ENCODE measurements at places on chromosomes 5 and 9.

DNA sequence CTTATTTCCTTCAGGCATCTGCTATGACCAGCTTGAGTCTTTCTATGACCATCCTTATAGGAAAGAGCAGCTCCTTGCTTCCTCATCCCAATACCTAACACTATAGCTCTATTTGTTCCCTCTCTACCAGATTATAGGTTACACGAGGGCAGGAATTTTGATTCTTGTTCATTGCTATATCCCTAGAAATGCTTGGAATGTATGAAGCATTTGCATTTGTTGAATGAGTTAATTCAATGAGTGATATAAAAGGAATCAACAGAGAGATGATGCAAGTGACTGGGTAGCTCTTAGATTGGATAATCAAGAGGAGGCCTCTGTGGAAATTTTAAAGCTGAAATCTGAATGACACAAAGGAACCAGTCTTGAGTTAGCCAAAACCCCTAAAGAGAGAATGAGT is 13.9 kb downstream of the ZCCHC9 start:
- DNase-seq, result no peak

DNA sequence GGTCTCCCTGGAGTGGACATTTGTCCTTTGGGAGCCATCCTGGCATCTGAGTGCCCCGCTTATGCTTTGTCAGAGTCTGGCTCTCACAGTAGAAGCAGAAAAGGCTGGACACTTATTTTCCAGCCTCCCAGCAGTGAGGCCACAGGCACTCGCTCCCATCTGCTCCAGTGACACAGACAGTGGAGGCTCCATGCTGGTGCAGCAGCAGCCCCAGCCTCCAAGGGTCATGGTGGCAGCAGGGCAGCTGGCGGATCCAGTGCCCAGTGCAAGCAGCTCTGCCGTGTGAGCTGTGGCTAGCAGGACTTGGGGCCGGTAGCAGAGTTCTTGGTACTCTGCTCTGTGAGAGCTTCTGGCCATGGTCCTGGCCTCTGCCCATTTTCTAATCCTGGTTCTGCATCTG is 157.3 kb upstream of the ALDH1B1 start:
- DNase-seq, result no peak

- no peak for DNase-seq
These were observed 37.1 kb downstream of the FNIP1 start for GRCh38 chr5:131759704-131760103.

DNA sequence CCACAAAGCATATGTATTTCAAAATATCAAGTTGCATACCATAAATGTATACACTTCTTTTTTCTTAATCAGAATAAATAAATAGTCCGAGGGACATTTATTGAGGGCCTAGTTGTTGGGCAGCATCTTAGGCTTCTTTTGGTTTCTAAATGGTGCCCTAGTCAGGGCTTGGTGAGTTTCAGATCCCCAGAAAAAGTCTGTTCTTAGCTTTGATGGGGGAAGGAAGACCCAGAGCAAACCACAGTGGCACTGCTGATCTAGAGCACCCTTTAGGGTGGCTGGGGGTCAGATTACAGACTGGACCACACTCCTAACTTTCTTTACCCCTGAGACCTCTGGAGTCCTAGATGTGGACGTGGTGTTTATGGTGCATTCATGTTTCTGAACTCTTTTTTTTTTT is 97.8 kb downstream of the C9orf152 start:
- DNase-seq, result no peak

DNA sequence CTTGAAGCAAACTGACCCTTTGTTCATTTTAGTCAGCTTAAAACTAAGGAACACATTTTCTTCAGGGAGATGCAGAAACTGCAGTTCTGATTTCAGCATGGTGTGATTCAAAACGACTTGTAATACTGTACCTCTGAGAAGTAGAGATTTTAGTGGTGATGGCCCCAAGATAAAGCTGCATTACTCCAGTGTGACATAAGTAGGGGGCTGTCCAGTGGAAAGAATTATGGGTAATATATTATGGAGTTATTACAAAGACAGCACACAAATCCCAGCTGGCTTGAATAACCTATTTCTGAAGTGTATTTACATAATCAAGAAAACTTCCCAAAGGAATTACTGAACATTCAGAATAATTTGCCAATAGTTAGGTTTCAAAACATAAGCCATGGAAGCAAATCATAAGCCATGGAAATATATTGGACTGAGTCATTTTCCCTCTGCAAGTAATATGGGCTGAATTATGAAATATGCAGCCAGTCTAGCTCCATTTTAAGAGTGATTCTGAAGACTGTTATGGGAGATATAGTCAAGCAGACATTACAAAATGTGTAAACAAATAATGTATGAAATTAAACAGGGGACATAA is 133.7 kb upstream of the FBXL17 start:
- DNase-seq, result no peak

DNA sequence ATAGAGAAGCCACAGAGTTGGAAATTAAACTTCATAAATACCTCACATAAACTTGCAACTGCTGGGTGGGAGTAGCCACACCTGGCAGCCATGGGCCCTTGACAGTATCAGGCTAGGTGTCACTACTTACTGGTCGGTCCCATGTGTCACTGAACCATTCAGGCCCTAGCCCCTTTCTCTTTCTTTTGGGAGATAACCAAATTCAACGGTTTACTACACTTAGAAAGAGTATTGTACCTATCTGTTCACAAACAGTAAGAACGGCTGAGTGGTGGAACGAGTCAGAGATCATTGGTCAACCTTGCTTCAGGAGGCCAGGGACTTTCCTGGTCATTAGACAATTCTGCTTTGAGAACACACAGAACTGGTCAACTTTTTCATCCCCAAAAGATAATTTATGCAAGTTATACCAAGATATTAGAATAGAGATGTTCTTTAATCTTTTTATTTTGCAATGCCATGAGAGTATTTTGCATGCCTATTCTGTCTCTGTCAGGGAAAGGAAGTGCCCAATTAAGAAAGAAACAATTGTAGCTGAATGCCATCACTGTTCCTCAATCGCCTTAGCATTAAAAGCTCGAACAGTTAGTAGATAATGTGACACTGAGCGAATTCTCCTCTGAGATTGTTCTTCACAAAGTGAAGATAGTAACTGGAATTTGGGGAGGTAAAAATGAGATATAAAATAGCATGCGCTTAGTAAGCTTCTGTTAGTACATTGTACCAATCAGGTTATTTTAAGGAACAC is 50.9 kb downstream of the GOLPH3 start:
- no peak for DNase-seq

- DNase-seq, result peak; percentile 66
These were observed 3.2 kb downstream of the WHRN start for GRCh38 chr9:114501796-114502682.

DNA sequence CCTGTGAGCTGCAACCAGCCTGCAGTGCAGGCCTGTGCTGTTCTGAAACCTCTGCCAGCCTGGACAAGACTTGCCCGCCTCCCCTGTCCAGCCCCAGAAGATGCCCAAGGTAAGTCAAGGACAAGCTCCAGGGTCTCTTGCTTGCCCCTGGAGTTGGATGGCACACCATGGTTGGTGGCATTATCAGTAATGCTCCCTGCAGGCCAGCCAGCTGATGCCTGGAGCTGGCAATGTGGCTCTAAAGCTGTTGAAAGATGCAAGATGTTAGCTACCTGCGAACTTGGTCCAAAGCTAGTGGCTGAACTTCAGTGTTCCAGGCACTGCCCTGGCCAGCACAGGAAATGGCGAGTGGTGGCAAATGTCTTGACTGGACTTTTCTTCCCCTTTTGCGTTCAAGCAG is 14.0 kb upstream of the LTC4S start:
- no peak for DNase-seq

- no peak for DNase-seq
These were observed 125.4 kb upstream of the SPDL1 start for GRCh38 chr5:169458221-169458620.

DNA sequence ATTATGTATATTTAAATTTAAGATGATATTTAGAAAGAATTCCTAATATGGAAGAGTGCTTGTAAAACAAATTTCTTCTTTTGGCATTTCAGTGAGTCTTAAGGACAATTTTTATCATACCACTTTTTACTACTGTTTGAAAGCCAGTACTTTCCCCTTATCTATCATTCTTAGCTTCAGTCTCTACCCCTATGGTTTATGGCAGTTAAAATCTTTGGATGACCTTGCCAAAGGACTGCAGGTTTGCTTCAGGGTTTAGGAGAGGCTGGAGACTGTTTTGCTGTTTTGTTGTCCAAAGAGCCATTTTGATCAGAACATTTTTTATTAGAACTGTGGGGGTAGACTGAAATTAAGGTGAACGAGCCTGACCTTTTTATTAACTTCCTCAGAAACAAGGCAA is 30.8 kb downstream of the SLC38A9 start:
- DNase-seq, result no peak

DNA sequence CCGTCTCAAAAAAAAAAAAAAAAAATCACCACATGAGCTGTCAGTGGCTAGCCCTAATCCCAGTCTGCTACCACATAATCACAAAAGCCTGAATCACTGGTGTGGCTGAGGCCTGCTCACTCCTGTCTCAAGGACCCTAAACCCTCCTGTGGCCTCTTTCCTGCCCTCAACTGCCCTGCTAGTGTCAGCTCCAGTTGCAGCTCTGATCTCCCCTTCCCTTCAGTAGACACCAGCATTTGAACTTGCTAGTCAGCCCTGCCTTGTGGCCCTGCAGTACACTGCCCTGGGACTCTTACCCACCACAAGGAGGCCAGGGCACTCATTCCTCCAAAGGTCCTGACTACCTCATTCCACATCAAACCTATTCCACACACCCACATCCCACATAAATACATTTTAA is 9.5 kb upstream of the P4HA2 start:
- no peak for DNase-seq

- no peak for DNase-seq
These were observed 58.5 kb downstream of the SECISBP2 start for GRCh38 chr9:89376741-89377351.

DNA sequence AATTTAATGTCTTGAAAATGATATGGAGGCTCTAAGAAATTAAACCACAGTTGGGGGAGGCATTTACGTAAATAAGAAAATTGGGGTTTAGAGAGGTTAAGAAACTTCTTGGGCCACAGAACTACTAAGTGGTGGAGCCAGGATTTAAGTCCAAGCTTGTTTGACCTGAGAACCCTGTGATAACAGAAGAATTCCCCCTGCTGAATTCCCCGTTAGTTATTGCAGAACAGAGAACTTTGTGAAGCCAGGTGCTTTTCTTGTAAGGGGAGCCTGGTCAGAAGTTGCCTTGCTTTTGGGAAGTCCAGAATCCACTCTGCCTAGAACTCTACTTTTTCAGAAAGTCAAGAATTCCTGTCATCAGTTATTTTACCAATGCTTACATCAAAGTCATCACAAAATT is 309.3 kb upstream of the SEMA6A start:
- DNase-seq, result no peak

DNA sequence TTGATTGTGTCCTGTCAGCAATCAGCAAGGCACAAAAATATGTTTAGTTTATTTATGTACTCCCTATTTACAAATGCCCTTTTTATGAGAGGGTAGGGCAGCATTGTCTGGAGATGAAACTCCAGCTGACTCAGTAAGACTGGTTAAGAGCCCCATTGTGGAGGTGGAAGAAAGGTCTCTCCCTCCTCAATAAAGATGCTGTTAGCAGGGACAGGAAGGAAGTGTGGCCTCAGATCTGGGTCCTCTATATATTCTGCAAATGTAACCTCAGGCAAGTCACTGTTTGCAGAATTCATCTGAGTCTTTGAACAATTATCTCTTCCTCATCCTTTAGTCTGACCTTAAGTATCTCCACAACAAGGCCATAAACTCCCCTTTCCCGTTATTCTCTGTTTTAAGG is 48.3 kb upstream of the TRAF1 start:
- DNase-seq, result no peak

DNA sequence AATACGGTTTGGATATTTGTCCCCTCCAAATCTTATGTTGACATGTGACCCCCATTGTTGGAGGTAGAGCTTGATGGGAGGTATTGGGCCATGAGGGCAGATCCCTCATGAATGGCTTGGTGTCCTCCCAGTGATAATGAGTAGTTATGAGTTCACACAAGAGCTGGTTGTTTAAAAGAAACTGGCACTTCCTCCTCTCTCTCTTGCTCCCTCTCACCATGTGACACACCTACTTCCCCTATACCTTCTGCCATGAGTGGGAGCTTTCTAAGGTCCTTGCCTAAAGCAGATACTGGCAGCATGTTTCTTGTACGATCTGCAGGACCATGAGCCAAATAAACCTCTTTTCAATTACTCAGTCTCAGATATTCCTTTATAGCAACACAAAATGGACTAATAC is 132.0 kb downstream of the PIK3R1 start:
- no peak for DNase-seq

GRCh38 chr9:97561501-97561900 is 60.0 kb downstream of the TMOD1 start:
- DNase-seq, result no peak

- DNase-seq, result peak; percentile 25
These were observed 41.0 kb upstream of the SLC36A1 start for GRCh38 chr5:151406322-151406947.

- no peak for DNase-seq
These were observed 3.6 kb downstream of the IARS1 start for GRCh38 chr9:92289708-92290390.

GRCh38 chr5:159435855-159436254 is 105.6 kb upstream of the IL12B start:
- DNase-seq, result no peak

- DNase-seq, result peak; percentile 31
These were observed 640 bp downstream of the TRIM32 start for GRCh38 chr9:116687754-116688135.

GRCh38 chr9:127905788-127906191 is 6.4 kb upstream of the ST6GALNAC6 start:
- no peak for DNase-seq

DNA sequence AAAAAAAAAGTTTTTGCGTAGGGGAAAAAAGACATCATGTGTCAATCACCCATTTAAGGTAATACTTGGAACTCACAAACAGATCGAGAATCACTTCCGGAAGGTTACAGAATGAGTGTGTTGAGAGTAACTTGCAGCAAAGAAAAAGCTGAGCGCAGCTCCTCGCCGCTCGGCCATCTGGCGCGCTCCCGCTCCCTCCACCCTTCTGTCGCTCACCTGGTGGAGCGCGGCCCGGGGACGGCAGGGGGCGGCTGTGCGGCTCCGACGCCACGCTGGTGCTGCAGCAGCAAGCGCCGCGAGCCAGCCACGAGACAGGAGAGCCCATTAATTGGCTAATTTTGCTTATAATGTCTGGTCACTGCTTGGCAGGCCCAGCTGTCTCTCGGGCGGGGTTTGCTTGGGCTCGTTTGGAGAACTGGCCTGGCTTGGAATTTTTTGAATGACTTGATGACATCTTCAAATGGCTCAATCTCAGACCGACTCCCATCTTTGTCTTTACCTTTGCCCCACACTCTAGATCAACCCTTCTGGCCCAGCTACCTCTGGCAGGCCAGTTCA is 601.8 kb downstream of the CCDC171 start:
- DNase-seq, result peak; percentile 83

GRCh38 chr9:134565316-134565915 is 76.2 kb upstream of the COL5A1 start:
- DNase-seq, result peak; percentile 1

- DNase-seq, result peak; percentile 45
These were observed 5.8 kb upstream of the BICD2 start for GRCh38 chr9:92770360-92770995.

DNA sequence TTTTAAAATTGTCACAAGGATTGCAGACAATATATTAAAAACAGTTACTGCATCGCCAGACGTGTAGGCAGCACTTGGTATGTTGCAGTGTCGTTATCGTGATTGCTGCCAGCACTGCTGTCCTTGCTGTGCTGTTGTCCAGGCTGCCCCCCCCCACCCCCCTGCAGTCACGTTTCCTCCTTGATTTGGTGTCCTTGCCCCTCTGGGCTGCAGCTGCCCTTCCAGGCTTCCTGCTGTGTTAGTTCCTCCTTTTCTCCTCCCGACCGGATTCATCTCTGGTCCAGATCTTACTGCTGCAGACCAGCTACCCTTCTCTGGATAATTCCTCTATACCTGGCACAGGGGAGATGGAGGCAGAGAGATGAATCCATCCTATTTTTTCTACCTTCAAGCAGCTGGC is 298.9 kb downstream of the TRIM32 start:
- DNase-seq, result no peak

Data from hepatocyte (in vitro differentiated cells).